Activated CD4-positive, alpha-beta T cell treated with anti-CD3 and anti-CD28 coated beads for 1 hour (primary cell): ENCODE measurements at places on chromosomes 1 and 21.

- peak; percentile 46 for DNase-seq
Observed at GRCh38 chr1:110783292-110783918, 89.5 kb upstream of the CD53 start.

DNA sequence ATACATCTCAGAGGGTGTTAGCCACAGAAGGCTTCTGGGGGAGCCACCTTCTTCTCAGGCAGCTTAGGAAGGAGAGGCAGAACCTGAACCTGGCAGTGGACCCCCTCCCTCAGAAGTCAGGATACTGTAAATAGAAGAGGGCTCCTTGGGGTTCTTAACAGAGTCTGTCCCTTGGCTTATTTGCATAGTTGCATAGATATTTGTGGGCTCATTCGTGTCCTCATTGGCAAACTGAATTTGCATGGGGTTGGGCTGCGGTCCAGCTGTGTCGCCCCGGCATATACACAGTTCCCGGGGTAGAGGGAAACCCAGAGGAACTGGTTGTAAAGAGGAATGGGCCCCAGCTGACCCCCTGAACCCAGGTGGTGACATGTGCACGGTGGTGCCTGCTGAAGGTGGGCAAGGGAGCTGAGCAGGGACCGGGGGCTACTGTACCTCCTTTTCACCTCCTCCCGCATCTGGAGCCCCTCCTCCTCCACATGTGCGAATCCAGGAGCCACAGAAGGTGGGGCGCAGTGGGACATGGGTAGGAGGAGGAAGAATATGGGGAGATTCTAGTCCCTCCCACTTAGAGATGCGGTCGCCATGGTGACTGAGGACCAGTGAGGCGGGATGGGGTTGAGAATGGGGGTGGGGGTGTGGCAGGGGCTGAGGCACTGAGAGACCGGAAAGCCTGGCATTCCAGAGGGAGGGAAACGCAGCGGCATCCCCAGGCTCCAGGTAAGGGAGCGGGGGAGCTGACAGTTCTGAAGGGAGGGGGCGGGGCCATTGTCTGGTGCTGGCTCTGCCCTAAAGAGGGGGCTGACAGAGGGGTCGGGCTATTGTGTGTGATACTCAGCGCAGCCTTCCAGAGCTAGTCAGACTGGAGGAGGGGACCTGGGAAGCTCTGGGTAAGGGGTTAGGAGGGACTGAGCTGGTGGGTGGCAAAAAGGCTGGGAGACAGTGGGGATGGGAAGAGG is 3.7 kb upstream of the SEMA4A start:
- DNase-seq: no peak

- no peak for DNase-seq
Observed at GRCh38 chr1:14282707-14283106, 315.8 kb upstream of the KAZN start.

GRCh38 chr1:211490038-211490678 is 1.8 kb downstream of the RD3 start:
- no peak for DNase-seq

GRCh38 chr21:28126521-28127174 is 866.0 kb downstream of the LTN1 start:
- no peak for DNase-seq

- no peak for DNase-seq
Observed at GRCh38 chr1:87833166-87833565, 504.5 kb downstream of the LMO4 start.

DNA sequence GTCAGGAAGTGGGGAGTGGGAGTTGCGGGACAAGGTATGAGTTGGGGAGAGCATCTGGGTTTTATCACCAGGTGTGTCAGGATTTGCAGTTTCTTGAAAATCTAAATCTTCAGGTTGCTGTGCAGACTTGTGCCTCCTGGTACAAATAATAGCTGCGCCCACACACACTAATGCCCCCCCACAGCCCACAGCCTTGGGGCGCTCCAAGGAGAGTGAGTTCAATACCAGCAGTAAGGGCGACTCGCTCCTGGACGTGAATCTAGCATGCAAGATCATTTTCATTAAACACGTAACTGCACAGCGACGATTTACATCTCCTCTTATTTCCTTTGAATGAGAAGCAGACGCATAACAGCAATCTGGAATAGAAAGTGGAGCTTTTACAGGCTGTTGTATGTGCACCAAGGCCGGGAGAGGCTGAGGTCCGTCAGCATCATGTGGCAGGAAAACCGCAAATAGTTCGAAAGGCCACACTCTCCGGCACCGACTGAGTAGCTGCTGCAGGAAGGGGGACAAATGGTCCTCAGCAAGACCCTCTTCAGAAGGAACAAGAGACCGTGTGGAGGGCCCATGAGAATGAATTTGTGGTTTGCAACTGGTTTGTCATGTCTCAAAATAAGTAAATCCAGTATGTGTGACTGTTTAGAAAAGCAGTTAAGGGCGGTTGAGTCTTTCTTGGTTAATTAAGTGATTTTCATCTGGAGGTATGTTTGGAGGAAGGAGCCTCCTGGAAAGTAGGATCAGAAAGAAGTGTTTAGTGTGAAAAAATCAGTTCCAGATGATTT is 439.5 kb downstream of the SMYD3 start:
- no peak for DNase-seq

- DNase-seq: no peak
Observed at GRCh38 chr1:40898431-40898901, 36.3 kb upstream of the CITED4 start.

DNA sequence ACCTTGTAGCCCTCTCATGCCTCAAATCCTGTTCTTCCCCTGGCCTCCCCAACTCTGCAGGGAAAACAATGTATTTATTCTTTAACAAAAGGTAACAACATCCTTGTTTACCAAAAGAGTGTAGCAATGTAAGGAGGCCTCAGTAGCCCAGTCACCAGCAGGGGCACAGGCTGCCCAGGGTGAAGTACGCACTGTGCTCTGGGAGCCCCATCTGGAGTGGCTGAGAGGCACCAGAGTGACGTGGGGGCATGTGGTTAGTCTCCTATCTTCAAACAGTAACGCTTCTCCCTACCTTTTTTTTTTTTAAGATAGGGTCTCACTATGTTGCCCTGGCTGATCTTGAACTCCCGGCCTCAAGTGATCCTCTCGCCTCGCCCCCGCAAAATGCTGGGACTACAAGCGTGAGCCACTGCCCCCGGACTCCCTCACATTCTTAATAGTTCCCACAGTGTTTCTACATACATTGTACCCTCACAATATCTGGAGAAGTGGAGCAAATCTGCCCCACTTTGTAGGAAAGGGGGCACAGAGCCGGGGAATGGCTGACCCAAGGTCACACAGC is 51.3 kb upstream of the ECE1 start:
- DNase-seq: no peak

DNA sequence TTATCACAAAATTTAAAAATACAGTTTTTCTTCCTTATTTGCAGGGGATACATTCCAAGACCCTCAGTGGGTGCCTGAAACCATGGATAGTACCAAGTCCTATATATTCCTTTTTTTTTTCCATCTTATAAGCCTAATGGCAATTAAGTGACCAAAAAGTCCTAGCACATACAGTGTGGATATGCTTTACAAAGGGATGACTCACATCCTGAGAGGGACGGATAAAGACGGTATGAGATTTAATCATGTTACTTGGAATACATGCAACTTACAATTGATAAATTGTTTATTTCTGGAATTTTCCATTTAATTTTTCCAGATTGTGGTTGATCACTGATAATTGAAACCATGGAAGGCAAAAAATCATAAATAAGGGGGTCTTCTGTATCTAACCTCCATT is 181.2 kb upstream of the BRINP3 start:
- DNase-seq: no peak

- DNase-seq: no peak
Observed at GRCh38 chr1:154476791-154477190, 25.2 kb upstream of the TDRD10 start.

- DNase-seq: no peak
Observed at GRCh38 chr1:155219592-155220031, 11.1 kb downstream of the MTX1 start.

- no peak for DNase-seq
Observed at GRCh38 chr21:29604076-29604475, 305.4 kb downstream of the BACH1 start.

GRCh38 chr1:169078163-169078883 is 28.2 kb upstream of the ATP1B1 start:
- no peak for DNase-seq

GRCh38 chr1:226786550-226786949 is 47.5 kb upstream of the ITPKB start:
- DNase-seq: no peak

DNA sequence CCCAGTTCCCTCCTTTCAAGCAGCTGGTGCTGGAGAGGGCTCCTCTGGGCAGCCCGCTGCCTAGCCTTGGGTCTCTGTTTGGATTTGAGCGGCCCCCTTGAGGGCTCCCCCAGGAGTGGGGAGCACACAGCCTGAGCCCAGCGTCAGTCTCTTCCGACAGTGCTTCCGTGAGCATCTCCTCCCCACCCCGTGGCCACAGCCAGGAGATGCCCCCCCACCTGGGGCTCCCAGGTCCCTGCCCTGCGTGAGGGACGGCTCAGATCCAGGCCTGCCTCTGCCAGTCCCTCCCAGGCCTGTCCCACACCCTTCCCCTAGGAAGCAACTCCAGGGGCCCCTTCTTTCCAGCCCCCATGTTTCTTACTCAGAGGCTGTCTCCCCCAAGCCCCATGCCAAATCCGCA is 3.5 kb downstream of the SAMD11 start:
- DNase-seq: no peak

DNA sequence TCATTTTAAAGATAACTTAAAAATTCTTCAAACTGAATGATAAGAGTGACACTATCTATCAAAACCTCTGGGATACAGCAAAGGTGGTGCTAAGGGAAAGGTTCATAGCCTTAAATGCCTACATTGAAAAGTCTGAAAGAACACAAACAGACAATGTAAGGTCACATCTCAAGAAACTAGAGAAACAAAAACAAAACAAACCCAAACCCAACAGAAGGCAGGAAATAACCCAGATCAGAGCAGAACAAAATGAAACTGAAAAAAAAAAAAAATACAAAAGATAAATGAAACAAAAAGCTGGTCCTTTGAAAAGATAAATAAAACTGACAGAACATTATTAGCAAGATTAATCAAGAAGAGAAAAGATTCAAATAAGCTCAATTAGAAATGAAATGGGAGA is 6.8 kb downstream of the ODF2L start:
- no peak for DNase-seq

- DNase-seq: peak; percentile 20
Observed at GRCh38 chr1:6358757-6359201, 34.8 kb downstream of the ACOT7 start.

- DNase-seq: no peak
Observed at GRCh38 chr1:236750928-236751327, 44.2 kb upstream of the MTR start.

- DNase-seq: no peak
Observed at GRCh38 chr1:170241266-170241851, 95.6 kb downstream of the NTMT2 start.

DNA sequence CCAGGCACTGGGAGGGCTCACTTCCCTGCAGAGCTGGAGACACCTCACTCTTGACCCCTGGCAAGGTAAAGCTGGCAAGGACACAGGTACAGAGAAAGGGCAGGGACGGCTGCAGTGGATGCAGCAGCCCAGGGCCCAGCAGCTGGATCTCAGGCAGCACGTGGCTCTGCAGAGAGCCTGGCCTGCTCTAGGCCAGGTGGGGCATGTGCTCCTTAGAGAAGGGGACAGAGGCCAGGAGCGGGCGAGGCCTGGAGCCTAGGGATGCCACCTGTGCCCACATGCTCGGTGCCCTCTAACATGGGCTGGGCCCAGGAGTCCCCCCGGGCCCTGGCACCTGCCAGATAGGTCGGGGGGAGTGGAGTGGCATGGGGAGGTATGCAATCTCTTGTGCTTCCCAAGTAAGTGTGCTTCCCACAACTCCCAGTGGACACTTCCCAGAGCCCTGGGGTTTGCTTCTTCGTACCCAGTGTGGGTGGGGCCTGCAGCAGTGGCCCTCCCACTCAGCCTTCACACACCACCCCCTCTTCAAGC is 30.0 kb downstream of the WNT3A start:
- DNase-seq: no peak

DNA sequence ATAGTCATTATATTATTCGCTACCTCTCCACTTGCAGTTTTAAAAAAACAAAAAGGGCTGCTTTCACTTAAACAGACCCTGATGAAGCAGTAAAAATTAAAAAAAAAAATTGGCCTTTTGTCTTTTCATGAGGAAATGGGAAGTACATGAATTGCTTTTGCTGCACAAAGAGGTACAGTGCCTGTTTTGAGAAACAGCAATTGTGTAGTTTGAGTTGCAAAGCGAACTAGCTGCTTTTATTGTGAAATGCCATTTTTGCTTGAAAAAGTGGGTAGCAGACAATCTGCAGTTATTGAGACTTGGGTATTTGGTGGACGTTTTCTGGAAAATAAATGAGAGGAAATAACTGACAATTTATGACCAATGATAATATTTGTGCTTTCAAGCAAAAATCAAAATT is 7.0 kb downstream of the DIP2A start:
- DNase-seq: no peak

GRCh38 chr1:48292706-48293105 is 70.2 kb downstream of the SLC5A9 start:
- DNase-seq: no peak

DNA sequence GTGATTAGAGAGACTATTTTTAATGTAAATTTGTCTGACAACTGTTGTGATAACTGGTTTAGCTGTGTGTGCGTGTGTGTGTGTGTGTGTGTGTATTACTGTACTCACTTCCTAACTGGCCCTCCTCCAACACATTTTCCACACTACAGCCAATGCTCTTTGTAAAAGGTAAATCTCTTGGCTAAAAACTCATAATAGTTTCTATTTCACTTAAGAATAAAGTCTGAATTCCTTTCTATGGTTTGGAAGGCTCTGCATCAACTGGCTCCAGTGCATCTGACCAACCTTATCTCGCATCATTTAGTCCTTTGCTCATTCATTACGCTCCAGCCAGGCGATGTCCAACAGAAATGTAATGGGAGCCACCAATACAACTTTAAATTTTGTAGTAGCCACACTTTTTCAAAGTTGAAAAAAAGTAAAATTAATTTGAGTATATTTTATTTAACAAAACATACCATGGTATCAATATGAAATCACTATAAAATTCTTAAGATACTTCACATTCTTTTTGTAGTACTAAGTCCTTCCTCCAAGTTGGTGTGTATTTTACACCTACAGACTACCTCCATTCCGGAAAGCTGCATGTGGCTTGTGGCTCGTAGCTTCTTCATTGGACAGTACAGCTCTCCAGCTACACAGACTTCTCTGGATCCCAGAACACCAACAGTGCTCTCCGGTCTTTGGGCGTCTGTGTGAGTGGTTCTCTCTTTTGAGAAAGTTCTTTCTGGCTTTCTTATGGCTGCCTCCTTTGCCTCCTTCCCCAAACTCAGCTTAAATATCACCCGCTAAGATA is 68.9 kb downstream of the NRIP1 start:
- no peak for DNase-seq

DNA sequence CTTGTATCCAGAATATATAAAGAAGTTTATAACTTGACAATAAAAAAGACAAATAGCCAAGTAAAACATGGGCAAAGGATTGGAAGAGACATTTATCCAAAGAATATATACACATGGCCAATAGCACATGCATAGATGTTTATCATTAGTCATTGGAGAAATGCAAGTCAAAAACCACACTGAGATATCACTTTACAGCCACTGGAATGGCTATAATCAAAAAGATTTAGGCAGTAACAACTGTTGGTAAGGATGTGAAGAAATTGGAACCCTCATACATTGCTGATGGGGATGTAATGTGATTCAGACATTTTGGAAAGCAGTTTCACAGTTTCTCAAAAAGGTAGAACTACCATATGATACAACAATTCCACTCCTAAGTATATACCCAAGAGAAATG is 51.1 kb downstream of the SLC44A5 start:
- no peak for DNase-seq

- DNase-seq: no peak
Observed at GRCh38 chr1:206541236-206541833, 34.0 kb downstream of the RASSF5 start.

- DNase-seq: no peak
Observed at GRCh38 chr1:45116340-45116739, 90.1 kb downstream of the ZSWIM5 start.

GRCh38 chr1:239386453-239387303 is at the start of gene CHRM3:
Gene CHRM3 (plus strand): TSS chr1:239386568. CDS start chr1:239907452, 520,884 bp downstream.
- DNase-seq: no peak
